SIG-M5 (cell line): ENCODE measurements at places on chromosomes 2 and 18.

- DNase-seq: no peak
These were observed 7.6 kb upstream of the PRSS56 start for GRCh38 chr2:232512602-232513001.

- no peak for DNase-seq
These were observed 177.2 kb downstream of the EN1 start for GRCh38 chr2:118670276-118670675.

DNA sequence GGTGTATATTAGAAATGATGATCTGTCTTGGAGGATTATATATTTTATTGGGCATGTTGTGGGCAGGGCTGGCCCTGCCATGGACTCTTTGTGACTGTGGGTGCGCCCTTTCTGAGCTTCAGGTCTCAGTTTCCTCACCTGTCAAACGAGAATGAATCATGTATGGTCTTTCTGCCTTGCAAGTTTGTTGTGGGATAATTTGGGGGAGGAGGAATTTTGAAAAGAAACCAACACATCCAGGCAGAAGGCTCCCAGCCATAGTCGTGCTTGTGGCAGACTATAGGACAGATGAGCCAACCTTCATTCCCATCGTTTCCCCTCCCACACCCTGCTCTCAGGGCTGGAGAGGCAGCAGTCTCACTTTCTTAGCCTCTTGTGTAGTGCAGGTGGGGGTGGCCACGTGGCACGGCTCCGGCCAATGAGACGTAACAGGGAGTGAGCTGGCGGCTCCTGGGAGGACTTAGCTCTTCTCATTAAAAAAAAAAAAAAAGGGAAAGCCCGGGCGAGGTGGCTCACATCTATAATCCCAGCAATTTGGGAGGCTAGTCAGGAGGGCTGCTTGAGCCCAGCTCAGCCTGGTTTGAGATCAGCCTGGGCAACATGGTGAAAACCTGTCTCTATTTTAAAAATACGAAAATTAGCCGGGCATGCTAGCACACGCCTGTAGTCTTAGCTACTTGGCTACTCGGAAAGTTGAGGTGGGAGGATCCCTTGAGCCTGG, 63.1 kb downstream of the RHOB start:
- DNase-seq: no peak

- no peak for DNase-seq
These were observed 274.9 kb upstream of the VWC2L start for GRCh38 chr2:214135966-214136365.
